Daoy (cell line): ENCODE measurements at places on chromosomes 16 and 17. TPM values are rescaled to one million over a fixed set of nuclear protein-coding genes. Genes with fewer than 3 reads are reported as not detected.

DNA sequence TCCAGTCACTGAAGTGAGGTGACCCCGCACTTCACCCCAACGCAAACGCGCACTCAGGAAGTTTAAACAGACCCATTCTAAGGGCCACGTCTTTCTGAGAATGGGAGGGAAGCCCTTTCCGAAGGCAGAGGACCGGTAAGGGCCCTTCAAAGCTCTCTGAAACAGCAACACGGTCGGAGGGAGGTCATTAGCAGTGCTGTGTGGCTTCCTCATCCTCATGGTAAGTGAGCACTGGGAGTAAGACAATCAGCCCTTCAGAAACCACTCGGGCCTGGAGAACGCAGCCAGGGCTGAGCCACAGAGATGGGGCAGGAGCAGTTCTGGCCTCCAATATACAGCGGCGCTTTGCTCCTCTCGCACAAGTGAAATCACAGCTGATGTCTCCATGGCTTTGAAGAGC, 23.7 kb downstream of the SRL start:
- DNase-seq, result no peak

DNA sequence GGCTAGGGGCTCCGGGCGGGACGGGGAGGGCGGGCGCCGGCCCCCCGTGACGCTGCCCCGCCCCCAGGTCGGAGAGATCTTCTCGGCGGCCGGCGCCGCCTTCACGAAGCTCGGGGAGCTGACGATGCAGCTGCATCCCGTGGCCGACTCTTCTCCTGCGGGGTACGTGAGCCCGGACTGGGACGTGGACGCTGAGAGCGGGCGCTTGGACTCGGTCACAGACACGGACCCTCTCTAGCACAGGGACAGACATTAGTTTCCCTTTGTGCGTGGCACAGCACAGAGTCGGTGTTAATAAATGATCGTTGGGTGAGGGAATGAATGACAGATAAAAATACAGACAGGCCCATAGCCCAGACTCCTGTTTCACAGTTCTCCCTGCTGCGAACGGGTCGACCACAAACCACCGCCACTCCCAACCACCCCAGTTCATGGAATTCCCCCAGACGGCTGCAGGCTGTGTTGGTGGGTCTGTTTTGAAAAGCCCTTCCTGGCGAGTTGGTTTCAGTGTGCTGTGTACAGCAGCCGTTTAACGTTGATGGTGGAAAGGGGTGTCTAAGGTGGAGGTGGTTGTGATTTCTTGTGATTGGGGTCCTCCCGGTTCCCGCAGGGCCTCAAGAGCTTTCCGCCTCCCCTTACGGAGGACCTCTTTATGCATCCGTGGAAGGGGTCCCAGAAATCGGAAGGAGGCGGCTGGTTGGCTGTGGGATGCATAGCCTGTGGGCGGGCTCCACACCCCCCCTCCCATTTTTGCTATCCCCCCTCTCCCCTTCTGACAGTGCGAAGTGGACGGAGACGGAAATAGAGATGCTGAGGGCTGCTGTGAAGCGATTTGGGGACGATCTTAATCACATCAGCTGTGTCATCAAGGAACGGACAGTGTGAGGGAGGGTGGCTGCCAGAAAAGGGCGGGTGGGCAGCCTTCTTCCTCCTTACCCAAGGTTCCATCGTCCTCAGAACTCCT, 2.9 kb downstream of the RNASEK start:
- DNase-seq, result peak; percentile 89

DNA sequence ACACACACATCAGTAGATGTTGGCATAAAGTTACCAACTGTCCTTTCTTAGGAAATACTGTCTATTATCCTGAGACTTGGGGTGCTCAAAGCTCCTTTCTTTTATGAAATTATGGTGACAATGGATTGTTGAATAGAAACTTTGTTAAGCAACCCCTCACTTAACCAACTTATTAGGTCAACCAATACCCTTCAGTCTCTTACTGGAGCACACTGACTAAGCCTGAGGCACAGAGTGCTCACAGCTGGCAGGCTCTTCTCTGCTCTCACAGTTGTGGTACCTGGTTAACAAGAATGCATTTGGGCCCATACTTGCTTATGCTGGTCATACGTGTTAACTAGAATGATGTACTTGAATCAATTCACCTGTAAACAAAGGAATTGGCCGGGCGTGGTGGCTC, 24.8 kb downstream of the CD300LF start:
- DNase-seq, result no peak

The SLC16A11 gene
- not detected in 2 replicates for total RNA-seq

The E4F1 gene
- 20.5 and 20.8 TPM in 2 replicates for total RNA-seq

DNA sequence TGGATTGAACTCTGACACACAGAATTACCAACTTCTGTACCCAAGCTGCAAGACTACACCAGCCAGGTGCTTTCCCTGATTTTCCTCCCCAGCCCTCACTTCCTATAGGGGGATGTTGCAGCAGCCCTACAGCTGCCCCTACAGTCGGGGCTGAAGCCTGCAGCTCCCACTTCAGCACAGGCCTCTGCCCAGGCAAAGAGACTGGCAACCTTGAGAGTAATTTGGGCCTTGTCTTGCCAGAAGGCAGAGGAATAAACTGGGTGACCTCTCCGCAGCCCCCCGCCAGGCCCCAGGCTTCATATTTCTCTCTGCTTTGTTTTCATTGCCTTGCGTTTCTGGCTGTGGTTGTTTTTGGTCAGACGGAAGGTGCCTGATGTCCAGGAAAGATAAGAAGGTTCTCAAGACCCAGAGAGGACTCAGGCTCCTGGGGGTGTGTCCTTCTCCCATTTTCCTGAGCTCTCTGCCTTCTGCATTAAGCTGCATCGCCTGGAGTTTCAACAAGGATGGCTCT, 32.0 kb downstream of the SLC6A4 start:
- no peak for DNase-seq

GRCh38 chr17:12472252-12473173, 193.2 kb upstream of the MYOCD start:
- DNase-seq, result no peak

- no peak for DNase-seq
Measured at GRCh38 chr17:17381446-17382064, 78.4 kb downstream of the NT5M start.

- no peak for DNase-seq
Measured at GRCh38 chr17:41396996-41397660, at the start of gene KRT31. Gene KRT31, minus strand, starts transcription at chr17:41397608. Its CDS starts 69 bp downstream, at chr17:41397539.

- DNase-seq, result peak; percentile 12
Measured at GRCh38 chr17:47603830-47604597, 45.7 kb upstream of the KPNB1 start.

- DNase-seq, result no peak
Measured at GRCh38 chr16:20940871-20941635, 40.5 kb downstream of the LYRM1 start.

The BCAR1 gene
- 39.1 and 43.3 TPM in 2 replicates for total RNA-seq

DNA sequence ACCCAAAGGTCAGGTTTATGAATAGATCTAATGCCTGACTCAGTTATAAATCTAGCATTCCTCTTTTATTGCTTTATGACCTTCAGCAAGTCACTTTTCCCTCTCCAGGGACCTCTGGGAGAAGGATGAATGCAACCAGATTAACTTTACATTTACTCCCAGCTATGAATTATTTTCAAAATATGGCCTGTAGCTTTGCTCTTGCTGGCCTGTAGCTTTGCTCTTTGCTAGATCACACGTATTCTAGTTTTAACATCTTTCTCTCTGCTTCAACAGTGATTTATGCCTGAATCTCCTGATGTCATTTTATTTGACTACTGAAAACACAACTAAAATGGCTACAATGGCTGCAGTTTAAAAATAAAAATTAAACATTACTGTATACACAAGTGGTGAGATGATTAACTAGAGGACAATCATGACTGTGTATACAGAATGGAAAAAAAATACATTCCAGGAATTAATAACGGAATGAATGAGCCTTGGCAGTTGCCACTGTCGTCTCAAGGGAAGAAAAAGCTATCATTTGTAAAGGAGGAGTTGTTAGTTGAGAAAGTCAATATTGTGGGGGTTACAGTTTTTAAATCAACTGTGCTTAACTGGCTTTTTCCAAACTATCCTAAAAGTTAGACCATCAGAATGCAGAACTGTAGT, 434.5 kb upstream of the GOT2 start:
- no peak for DNase-seq

The BOLA2B gene
- total RNA-seq, result 1,051 and 1,320 TPM in 2 replicates

DNA sequence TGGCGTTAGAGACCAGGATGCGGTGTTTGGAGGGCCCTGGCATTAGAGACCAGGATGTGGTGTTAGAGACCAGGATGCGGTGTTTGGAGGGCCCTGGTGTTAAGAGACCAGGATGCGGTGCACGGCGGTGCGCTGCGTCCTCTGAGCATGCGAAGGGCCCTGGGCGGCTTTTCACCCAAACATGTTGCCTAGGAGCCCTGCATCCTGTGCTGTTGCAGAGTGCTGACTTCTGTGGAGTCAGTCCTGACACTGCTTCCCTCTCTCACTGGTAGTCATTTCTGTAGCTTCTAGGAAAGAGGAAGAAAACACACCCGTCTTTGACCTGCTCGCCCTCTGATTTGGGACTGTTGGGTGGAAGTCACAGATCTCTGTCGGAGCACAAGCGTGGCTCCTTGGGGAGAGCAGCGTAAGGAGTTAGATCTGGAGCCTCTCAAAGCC, 141.2 kb downstream of the LAT start:
- DNase-seq, result no peak

- no peak for DNase-seq
Measured at GRCh38 chr17:9895923-9896322, 9.1 kb downstream of the RCVRN start.

The ARL5C gene
- total RNA-seq, result not detected in 2 replicates

DNA sequence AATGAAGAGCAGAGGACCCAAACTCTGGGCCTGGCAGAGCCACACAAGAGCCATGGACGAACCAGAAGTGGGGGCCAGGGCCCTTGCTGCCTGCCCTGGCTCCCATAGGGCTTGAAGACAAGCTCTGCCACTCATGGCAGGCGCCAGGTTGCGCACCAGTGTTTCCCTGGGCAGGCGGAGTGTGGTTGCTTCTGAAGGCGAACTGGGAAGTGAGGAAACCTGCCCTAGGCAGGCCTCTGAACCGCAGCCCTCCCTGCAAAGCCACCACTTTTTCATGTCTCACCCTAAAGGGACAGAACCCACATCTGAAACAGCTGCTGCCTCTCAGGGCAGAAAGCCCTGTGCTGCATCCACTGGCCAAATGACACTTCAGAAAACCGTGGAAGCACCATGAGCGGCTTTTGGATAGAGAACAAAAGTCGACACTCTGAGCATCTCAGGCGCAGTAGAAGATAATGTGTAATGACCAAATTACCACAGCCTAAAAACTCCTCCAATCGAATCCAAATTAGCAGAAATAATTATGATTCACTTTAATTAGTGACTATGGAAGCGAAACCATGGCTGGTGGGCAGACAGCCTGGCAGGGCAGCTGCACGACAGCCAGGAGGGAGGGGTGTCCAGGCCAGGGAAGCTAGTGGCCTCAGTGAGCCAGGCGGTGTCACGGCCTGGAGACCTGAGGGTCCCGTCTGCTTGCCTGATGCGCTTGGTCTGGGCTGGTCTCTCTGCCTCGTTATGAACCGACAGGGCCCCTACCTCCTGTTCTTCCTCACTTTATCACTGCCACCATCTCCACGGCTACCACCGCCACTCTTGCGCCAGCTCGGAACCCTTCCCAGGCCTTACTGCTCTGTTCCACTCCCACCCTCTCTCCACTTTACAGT, 59.1 kb downstream of the PRMT7 start:
- DNase-seq, result no peak

The CRYBA1 gene
- total RNA-seq, result not detected in 2 replicates

- no peak for DNase-seq
Measured at GRCh38 chr16:48099455-48099854, 56.3 kb downstream of the ABCC12 start.

DNA sequence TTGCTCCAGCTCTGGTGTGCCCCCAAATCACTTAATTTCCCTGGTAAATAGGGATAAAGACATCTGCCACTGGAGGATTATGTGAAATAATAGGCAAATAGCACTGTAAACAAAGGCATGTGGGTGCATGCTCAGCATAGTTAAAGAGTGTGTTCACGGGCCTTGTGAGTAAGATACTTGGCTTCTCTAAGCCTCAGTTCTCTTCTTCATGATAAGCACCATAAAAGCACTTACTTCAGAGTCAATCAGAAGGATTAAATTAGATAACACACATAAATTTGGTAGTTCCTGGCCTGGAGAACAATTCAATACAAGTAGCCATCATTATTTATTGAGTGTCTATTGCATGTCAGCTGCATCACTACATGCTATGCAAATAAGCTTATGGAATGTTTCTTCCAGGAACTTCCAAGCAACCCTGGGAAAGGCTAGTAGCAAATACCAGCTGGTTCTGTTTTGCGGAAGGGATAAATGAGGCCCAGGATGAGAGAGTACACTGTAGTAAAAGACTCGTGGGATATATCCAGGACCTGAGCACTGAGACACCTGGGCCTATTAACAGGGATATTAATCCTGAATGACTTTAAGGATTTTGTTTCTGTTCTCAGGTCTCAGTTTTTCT, 14.5 kb downstream of the CCL11 start:
- DNase-seq, result peak; percentile 16

GRCh38 chr17:79340333-79341221, 266.0 kb downstream of the ENGASE start:
- no peak for DNase-seq

- DNase-seq, result no peak
Measured at GRCh38 chr17:80413771-80414507, 1.0 kb upstream of the ENDOV start.
